NCI-H345 (cell line): ENCODE measurements at places on chromosomes 1 and 21.
A peak's percentile ranks its signal among the peaks of the same experiment; 100 is the strongest.

- no peak for DNase-seq
Measured at GRCh38 chr21:38918607-38919346, 113.0 kb downstream of the ETS2 start.

DNA sequence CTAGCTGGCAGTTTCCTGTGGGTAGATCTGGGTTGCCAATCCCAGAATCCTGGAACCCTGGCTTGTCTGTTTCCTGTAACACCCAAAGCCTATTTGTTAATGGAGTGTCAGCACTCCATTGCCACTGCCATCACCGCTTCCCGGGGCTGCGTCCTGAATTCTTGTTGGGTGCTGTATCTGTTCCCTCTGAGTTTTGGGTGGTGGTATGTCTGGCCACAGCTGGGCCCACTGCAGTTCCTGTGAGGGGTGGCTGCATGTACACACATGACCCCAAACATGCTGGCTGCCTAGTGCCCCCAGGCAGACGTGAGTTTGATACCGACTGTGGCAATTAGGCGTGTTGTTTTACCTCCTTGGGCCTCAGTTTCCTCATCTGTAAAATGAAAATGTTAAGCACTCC lies 29.3 kb downstream of the NAV1 start:
- no peak for DNase-seq

DNA sequence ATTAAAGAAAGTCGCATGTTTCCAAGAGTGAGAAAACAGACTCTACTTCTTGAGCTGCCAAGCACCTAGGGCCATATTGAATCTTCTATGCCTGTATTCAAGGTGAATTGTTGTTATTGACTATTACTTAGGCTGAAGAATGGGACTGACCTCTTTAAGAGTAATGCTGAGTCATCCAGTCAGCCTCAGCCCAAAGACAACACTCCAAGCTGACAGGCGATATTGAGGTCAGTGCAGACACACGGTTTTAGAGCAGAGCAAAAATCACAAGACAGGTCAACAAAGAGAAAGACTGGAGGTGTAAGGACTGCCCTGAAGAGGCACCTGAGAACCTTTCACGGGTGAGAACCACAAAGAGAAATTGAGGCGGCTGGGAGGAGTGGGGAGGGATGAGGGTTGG lies 146.9 kb downstream of the MIS18A start:
- DNase-seq = no peak

GRCh38 chr1:242146652-242147051 lies 147.8 kb upstream of the MAP1LC3C start:
- no peak for DNase-seq

DNA sequence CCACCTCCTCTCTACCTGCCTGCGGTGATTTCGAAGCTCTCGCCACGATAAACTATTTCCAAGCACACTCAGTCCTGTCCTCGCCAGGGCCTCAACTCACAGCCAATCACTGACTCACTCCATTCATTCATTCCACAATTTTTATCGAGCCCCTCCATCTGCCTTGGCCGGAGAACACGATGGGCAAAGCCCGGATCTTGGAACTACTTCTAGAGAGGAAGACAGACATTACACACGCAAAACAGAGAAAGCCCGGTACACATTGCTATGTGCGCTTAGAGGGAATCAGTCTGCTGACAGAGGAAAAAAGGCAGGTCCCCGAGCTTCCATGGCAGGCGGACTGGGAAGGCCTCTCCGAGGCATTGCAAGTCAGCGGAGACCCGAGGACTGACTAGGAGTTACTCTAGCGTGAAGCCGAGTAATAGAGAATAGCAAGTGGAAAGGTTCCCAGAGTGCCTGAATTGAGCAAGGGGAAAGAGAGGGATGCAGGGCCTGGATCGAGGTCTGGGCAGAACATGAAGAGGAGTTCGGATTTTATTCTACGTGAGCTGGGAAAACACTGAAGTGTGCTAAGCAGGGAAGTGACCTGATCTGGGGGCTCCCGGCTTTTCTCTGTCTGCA lies 54.2 kb upstream of the DNAJC6 start:
- peak; percentile 53 for DNase-seq

DNA sequence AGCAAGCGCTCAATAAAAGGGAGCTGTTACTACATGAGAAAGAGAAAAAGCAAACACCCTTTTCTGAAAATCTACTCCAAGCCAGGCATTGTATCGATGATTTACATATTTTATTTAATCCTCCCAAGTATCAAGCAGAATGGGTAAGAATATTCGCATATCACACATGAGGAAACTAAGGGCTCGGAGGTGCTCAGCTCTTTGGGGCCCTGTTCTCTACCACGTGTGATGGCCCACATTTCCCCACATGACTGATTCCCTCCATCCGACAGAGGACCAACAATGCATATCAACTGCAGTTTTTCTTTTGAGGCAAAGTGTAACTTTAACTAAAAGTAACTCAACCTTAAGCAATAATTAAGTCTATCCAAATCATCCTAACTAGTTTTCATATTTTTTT lies 8.2 kb downstream of the ERI3 start:
- no peak for DNase-seq

DNA sequence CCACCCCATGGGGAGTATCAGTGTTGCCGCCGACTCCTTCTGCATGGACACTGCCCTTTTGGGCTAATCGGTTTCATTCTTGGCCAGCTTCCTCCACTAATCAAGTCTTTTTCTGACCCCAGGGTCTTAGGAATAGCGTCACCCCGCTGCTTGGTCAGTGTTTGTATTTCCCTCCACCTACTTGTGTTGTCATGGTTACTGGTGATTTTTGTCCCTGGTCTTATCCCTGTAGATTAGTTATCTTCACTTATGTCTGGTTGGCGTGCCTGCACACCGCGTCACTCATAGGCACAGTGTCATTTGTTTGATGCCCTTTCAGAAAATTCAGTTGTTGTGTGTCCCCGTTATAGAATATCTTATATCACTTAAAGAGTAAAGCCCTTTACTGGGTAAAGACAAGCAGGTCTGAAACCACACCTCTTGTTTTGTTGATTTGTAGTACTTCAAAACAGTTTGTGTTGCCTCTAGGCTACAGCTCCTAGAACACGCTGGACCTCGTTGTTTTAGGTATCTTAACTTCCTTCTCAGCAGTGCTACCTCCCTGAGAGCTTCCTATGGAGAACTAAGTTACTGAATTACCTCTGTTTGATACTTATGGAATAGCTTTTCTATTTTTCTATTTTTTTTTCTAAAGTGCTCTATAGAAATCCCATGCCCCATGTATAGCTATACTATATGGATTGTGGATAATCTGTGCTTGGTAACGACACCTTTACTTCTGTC lies 868 bp downstream of the PPP1R12B start:
- DNase-seq = no peak

DNA sequence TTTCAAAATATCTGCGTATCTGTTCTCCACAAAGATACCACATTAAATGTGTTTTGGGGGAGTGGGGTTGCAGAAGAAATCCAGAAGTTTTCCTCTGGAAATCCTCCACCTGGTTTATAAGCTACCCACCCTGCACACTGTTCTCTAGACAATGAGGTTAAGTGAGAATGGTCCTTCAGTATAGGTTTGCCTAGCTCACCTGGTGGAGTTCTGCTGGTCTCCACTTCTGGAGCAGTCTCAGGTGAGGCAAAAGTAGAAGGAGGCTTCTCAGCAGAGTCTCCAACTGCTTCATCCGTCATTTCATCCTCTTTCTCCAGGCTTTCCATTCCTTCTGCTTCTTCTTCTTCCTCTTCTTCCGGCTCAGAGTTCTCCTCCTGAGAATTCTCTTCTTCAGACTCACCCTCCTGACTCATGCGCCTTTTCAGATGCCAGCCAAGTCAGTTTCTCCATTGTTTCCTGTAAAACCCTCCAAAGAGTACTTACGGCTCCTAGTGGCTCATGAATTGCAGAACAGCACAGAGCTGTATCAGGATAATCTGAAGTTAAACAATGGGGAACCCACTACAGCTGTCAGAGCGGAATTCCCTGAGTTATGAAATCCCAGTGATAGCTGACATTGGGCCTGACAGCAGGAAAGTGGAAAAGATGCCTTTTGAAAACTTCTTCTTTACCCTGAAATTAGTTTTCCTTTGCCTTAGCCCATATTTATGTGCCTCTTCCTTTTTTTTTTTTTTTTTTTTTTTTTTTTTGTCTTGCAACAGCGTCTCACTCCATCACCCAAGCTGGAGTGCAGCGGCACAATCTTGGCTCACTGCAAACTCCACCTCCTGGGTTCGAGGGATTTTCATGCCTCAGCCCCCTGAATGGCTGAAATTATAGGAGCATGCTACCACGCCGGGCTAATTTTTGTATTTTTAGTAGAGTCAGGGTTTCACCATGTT lies 38.5 kb downstream of the MSTO1 start:
- DNase-seq = peak; percentile 65

GRCh38 chr1:54736685-54737084 lies 21.0 kb downstream of the TTC4 start:
- no peak for DNase-seq

- no peak for DNase-seq
Measured at GRCh38 chr1:198856601-198857000, 217.8 kb downstream of the PTPRC start.

- DNase-seq = peak; percentile 81
Measured at GRCh38 chr1:223022641-223023473, 120.2 kb downstream of the TLR5 start.

DNA sequence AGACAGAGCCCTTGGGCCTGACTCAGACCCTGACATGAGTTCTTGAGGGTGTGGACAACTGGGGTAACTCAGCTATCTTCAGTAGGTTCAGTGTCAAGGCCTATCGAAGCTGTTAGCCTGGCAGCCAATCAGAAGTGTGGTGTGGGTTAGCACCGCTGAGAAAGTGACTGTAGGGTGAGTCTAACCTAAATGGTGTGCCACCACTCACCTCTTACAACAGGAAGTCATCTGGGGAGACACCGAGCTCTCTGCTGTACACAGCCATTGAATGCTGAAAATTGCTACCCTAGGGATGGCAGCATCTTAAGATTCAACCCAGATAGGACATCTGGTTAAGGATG lies 44.6 kb downstream of the RASSF5 start:
- DNase-seq = no peak

GRCh38 chr1:233182587-233182986 lies 112.9 kb downstream of the PCNX2 start:
- DNase-seq = no peak

- no peak for DNase-seq
Measured at GRCh38 chr1:1437904-1438376, 2.5 kb downstream of the VWA1 start.

DNA sequence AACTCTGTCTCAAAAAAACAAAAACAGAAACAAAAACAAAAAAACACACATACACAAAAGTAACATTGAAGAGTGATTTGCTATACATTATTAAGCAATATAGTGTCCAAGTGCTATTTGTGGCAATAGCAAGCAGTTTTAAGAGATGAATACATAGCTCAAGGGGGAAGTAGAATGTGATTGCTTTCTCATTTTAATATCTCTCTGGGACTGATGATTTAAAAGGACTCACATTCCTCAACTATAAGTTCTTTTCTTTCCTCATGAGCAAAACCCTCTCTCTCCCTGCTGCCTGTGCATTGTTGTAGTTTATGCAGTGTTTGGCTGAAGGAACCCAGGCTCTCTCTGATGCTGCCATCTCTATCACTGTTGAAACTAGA lies 47.0 kb upstream of the CSF1 start:
- no peak for DNase-seq

- no peak for DNase-seq
Measured at GRCh38 chr1:52658795-52659194, 25.8 kb downstream of the SHISAL2A start.

DNA sequence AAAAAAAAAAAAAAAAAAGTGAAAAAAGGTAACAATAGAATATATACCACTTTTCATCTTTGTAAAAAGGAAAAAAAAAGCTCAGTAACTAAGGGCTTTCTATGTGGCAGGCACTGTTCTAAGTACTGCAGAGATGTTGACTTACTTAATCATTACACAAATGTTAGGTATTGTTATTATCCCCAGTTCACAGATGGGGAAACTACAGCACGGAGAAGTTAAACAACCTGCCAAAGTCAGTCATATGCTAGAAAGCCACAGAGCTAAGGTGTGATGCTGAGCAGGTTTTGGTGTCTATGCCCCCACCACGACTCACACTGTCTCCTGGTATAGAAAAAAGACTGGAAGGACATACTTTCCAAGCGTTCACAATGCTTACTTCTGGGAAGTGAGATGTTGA lies 6.6 kb upstream of the PNRC2 start:
- no peak for DNase-seq

DNA sequence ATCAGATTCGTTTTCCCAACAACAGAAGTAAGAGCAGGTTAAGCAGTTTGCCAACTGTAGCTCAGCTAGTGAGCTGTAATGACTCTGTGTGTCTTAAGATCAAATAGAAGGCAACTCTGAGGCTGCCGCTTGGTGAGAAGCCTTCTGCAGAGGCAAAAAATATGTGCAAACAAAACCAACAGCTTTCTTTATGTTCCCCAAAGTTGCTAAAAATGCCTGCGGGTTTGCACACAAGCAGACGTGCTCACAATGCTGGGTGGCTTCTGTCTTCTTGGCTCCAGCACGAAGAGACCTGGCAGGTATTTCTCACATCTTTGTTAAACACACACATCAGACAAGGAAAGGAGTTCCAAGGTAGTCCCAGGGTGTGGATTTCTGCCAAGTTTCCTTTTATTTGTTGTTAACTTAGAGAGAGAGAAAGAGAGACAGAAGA lies 158.9 kb upstream of the JUN start:
- DNase-seq = no peak

- DNase-seq = peak; percentile 32
Measured at GRCh38 chr1:202101184-202101583, 21.5 kb upstream of the GPR37L1 start.

GRCh38 chr1:112464501-112464900 lies 44.3 kb upstream of the WNT2B start:
- DNase-seq = peak; percentile 18

GRCh38 chr1:66999640-67000400 lies 54.1 kb downstream of the SLC35D1 start:
- no peak for DNase-seq

GRCh38 chr1:14924455-14925331 lies 228.9 kb upstream of the TMEM51 start:
- DNase-seq = peak; percentile 31

GRCh38 chr1:207034208-207034607 lies 1.7 kb upstream of the C1orf116 start:
- DNase-seq = no peak

- DNase-seq = peak; percentile 46
Measured at GRCh38 chr1:112298558-112298957, 97.5 kb upstream of the CTTNBP2NL start.

DNA sequence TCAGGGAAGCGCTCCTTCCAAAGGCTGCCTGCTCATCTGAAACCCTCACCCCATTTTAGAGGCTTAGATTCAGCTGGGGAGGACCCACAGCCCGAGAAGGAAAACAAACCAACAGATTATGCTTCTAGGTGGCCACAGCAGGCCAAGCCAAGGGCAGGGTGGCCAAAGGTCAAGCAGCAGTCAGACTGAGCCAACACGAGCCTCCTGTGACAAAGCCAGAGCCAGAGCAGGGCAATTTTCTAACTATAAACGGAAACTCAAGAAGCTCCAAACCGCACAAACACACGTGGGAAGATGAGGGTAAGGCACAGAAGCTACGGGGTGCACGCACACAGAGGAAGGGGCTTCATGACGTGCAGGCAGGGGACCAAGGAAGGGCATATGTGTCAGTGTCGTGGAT lies 64.1 kb downstream of the PLEKHA6 start:
- no peak for DNase-seq

GRCh38 chr1:51444534-51445192 lies 74.4 kb downstream of the EPS15 start:
- no peak for DNase-seq

GRCh38 chr1:54853793-54854370 lies 33.1 kb downstream of the DHCR24 start:
- DNase-seq = no peak

GRCh38 chr1:185916861-185917260 lies 182.7 kb downstream of the HMCN1 start:
- no peak for DNase-seq
